ENCODE measurements at places on chromosomes 4 and X.
A peak's percentile ranks its signal among the peaks of the same experiment; 100 is the strongest.

GRCh38 chrX:2521927-2522386 lies 21.2 kb upstream of the DHRSX start:
- no peak for DNase-seq

DNA sequence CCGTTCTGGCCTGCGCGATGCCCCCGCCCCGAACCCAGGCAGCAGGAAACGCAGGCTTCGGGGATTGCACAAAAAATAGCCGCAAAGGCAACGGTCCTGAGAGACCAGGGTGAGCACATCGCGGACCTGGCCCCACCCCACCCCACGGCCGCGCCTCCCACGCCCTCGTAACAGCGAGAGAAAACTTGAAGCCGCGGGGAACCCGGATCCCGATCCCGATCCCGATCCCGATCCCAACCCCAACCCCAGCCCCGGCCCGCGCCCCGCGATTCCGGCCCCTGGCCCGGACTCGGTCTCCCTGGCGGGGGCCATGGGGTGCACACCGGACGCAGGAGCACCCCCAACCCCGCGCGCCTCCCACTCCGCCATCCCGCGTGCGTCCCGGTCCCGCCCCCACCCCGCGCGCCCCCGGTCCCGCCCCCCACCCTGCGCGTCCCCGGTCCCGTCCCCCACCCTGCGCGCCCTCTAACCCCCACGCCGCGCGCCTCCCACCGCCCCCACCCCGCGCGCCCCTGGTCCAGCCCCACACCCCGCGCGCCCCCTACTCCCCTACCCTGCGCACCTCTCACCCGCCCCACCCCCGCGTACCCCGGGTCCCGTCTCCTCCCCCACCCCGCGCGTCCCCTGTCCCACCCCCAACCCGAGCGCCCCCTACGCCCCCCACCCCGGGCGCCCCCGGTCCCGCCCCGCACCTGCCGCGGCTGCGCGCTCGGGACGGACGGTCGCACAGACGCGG lies 29.0 kb downstream of the NOP14 start:
- DNase-seq = peak; percentile 50

- DNase-seq = no peak
Observed at GRCh38 chr4:165299399-165300060, 27.9 kb upstream of the MSMO1 start.

DNA sequence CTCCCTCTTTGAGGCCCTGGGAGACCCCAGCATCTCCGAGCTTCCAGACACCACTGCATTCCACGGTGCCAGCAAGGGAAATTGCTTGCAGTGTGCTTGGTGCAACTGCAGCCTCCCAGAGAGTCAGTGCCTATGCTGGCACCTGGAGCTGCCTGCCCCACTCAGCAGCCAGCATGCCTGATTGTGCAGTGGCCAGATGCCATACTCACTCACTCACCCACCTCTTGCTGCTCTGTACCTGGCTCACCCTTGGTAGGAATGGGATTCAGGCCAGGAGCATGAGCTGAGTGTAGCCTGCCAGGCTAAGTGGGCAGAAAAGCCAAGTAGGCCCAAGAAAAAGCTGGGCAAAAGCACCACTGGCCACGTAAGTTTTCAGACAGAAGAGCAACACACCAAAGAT lies 651.4 kb downstream of the GABRG1 start:
- no peak for DNase-seq

GRCh38 chrX:115988825-115989224 lies 181.7 kb upstream of the AGTR2 start:
- no peak for DNase-seq

DNA sequence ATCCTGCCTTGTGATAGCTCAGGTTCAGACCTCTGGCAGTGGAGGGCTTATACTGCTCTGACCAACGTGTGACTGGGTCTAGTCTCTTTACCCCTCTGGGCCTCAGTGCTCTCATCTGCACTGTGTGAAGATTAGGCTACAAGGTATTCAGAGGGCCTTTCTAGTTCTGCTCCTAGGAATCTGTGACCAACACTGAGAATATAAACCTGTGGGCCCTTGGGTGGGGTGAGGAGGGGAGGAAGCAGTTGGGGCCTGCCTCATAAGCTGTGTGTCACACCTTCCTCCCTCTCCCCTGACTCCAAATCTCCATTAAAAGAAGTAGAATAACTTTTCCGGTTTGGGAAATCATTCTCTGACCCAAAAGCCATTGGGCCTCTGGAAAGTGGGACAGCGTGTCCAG lies 66.3 kb upstream of the MSN start:
- no peak for DNase-seq

GRCh38 chr4:165368114-165368513 lies 10.7 kb upstream of the CPE start:
- DNase-seq = no peak

GRCh38 chr4:152510349-152511147 lies 25.3 kb downstream of the FBXW7 start:
- no peak for DNase-seq

DNA sequence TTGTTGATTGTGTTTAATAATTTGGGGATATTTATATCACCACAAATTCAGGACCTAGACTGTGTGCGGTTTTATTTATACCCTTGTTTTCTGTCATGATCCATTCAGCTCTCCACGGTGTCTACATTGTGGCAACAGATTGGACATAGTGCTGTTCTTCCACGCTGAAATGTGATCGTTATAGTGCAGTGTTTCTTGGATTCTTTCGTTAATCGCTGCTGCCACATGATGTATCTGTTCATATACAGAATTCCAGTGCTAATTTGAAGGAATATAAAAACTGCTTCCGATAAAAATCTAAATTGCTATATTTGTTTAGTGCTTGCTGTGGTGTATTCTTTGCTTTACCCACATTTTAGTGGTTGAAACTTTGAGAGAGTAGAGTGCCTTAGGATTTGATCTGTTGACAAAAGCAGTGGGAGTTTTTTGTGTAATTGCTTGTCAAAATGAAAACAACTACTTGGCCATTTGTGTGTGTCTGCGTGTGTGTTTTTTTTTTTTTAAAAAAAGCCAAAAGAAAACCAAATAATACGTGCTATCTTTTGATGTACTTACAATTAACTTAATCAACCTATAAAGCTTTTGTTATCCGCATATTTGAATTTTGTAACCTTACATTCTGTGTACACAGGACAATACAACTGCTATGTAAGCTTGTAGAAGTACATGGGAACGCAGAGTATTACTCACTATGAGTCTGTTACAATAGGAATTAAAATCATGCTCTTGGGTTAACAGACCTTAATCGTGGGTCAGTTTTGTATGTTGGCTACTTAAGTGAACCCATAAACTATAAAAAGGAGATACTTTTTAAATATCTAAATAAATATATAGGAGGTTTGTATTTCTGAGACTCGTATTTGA lies 353.3 kb downstream of the ARHGAP24 start:
- no peak for DNase-seq

- no peak for DNase-seq
Observed at GRCh38 chr4:163568843-163569242, 74.4 kb downstream of the TMA16 start.

GRCh38 chr4:29289118-29289517 lies 1431.1 kb upstream of the PCDH7 start:
- no peak for DNase-seq

DNA sequence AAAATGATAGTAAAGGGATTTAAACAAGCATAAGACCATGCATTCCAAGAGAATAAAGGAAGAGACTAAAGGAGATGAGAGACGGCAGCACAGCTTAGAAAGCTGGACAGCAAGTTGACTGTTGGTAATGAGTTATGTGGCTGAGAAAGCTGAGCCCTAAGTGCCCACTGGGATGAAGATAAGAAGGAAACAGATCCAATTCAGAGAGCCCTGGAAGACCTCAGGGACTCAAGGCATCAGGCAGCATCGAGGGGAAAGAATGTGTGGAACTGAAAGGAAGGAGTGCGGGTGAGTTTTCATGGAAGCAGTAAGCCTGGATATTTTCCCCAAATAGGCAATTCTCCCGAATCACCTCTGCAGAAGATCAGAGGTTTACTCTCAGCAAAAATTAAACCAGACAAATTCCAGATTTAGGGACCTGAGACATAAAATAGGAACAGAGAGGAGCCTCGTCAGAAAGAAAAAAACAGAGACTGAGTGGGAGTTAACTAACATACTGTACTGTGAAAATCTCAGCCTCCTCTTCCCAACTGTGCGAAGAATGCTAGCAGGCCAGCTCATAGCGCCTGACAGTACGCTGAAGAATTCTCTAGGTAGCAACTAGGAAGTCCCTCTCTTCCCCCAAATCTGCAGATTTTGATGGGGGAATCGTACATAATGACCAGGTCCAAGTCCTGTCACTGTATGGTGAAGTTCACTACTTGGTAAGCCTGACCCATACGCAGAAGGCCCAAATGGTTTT lies 187.7 kb upstream of the TAPT1 start:
- no peak for DNase-seq

- DNase-seq = no peak
Observed at GRCh38 chr4:29467044-29467717, 1253.0 kb upstream of the PCDH7 start.

GRCh38 chr4:5893004-5893580 lies at the start of gene CRMP1:
CRMP1 (minus strand) TSS chr4:5893086; CDS start chr4:5892969, 117 bp downstream.
- no peak for DNase-seq

GRCh38 chr4:149823769-149824221 lies 8.2 kb upstream of the IQCM start:
- DNase-seq = no peak

DNA sequence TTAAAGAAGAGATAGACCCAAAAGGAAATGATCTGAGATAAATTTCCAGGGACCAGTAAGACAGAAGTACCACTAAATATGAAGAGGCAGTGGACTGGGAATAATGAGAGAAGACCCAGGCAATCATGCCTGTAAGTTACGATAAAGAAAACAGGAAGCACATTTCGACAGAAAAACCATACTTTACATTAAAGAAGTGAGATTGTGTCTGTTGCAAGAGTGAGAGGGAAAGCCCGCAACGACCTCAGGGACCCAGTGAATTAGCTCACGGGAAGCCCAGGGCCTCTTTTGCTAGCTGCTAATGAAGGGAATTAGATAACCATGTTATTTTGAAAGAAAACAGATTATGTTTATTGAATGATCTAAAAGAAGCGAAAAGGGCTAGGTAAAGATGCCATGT lies 28.9 kb upstream of the ACSL1 start:
- no peak for DNase-seq

DNA sequence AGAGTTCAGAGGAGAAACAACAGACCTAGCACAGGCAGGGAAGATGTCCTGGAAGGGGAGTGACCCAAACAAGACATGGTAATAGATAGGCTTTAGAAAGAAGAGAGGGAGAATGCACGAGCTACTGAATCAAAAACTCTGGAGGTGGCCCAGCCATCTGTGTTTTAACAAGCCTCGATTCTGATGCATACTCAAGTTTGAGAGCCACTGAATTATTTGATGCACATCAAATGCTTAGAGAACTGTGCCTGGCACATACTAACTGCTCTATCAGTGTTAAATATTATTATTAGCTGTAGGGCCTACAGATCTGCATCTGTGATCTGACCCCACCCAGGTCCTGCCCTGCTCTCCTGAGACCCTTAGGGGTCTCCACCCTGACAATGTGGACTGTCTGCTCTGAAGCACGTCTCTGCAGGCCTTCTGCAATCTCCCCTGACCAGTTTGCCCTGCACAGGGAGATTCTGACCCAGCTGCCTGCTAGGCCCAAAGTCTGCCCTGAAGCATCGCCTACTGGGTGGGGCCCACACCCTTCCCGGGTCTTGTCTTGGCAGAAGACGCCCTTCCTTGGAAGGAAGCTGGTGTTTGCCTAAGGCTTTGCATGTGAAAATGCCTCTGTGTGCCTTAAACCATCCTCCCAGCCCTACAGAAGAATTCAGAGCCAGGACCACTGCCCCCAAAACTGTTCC lies 201.5 kb upstream of the KLF3 start:
- DNase-seq = no peak

GRCh38 chrX:41336447-41336846 lies 2.5 kb downstream of the DDX3X start:
- no peak for DNase-seq

DNA sequence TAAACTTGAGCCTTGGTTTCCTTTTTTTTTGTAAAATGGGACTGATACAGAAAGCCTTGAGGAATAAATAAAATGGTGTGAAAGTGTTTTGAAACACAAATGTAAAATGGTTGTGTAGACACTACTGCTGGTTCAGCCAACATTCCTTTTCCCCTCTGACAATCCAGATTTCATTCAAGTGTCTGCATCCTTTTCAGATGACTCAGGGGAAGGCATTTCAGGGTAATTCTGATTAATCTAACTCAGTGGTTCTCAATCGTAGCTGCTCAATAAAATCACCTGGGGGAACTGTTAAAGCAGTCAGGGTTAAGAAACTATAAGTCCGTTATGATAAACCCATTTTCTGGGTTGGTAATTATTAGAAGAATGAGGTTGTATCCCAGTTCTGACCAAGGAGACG lies 4.6 kb downstream of the ARHGAP10 start:
- DNase-seq = no peak

- no peak for DNase-seq
Observed at GRCh38 chr4:23851464-23851863, 38.4 kb downstream of the PPARGC1A start.

- no peak for DNase-seq
Observed at GRCh38 chrX:146481735-146482134, 327.8 kb upstream of the CXorf51B start.

DNA sequence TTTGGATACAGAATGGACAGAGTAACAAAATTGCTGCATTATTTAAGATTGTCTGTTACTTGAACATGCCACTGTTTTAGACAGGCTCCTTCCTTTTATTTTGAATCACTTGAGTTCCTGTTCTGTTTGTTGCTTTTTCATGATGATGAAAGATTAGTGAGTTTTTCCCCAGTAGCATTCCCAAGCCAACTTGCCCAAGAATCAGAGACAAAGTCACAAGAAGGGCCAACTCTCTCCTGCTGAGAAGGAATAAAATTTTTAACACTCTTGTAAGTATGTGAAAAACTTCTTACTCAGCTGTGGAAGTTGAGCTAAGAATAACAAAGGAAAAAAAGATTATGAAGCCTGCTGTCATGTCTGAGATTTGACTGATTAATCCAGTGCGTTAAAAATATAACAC lies 104.2 kb downstream of the KLHL8 start:
- no peak for DNase-seq

- no peak for DNase-seq
Observed at GRCh38 chr4:80140194-80140593, 57.1 kb upstream of the PRDM8 start.

DNA sequence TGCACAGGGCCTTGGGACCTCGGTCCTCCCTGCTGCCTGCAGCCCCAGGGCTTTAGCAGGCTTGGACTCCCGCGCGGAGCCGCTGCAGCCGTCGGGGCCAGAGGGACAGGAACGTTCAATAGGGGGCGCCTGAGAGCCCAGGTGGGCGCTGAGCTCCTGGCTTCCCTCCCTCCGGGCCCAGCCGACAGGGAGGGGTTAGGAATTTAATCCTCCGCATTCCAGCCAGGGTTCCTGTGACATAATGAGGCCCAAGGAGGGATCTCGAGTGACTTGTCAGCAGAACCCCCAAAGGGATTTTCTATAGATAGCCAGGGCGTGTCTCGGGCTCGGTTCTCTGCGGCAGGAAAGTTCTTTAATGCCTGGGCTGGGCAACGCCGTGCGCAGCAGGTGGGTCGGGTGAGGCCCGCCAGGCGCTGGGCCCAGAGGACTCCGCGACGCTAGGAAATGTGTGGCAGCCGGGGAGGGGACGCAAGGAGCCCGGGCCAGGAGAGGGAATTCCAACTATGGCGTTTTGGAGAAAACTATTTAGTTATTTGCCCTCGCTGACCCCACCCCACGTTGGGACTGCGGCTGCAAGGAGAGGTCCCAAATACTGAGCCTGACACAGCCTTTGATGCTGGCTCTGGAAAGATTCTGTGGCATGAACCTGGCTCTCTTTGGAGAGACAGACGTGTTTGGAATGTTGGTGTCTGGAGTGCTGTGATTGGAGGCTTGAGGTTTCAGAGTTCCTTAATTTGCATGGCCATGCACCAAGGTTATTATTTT lies 285.2 kb upstream of the GATB start:
- DNase-seq = no peak
